ENCODE measurements at places on chromosomes 7 and 10.

DNA sequence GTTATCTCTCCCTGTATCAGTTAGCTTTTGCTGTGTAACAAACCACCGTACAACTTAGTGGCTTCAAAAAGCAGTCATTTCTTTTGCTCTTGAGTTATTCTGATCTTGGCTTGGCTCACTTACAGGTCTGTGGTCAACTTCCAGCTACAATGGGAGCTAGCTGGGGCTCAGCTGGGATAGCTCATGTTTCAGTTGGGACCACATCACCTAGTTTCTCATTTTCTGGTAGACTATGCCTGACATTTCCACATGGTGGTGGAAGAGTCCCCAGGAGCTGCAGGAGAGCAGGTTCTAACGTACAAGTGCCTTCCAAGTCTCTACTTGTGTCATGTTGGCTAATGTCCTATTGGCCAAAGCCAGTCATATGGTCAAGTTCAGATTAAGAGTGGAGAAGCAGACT lies 25.8 kb upstream of the PIP4K2A start:
- no peak for DNase-seq

GRCh38 chr10:118844731-118845521 lies 90.2 kb upstream of the CACUL1 start:
- no peak for DNase-seq

- DNase-seq: no peak
Measured at GRCh38 chr10:69767793-69768192, 33.9 kb upstream of the COL13A1 start.

DNA sequence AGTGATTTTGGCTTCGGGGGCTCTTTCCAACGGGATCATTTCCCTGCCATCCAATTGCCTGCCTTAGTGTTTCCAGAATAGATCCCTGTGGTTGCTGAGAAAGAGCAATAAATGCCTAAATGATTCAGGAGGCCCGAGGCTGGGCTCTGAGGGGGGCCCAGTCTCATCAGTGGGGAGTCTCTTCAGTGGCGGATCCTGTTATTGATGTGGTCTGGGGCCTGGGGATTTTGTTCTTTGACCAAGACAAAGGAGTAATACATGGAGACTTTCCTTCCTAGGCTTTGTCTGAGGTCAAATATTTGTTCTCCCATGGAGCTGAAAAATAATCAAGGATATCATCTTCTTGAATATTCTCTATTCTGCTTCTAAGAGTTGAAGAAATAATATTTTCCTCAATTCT lies 40.8 kb downstream of the TAS2R41 start:
- no peak for DNase-seq

DNA sequence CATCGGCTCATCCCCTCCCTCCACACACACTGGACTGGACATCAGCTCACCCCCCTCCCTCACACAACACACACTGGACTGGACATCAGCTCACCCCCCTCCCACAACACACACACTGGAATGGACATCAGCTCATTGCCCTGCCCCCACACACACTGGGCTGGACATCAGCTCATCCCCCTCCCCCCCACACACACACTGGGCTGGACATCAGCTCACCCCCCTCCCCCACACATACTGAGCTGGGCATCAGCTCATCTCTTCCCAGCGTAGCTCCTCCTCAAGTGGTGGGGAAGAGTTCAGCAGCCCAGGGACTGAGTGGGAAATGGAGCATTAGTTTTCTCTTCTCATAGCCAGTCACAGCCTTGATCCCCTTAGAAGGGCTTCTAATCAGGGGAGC lies 58.1 kb upstream of the WDR11 start:
- DNase-seq: no peak

- no peak for DNase-seq
Measured at GRCh38 chr10:125080296-125080695, 80.1 kb downstream of the CTBP2 start.
